ENCODE measurements at places on chromosomes 7 and 10.

DNA sequence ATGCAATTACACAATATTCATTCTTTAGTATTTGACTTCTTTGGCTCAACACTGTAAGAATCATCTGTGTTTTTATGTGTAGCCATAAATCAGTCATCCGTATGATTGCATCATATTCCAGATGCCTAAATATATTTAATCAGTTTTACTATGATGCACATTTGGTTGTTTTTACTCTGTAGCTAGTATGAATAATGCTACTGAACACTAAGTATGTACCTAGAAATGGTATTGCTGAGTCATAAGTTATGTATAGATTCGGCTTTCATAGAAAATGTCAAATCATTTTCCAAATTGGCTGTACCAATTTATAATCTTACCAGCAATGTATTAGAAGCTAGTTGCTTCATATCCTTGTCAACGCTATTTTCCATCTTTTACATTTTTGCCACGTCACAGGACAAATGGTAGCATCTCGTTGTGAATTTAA, 197.3 kb upstream of the PLXNA4 start:
- peak; percentile 64 for DNase-seq

GRCh38 chr10:113454341-113455061, 98.4 kb upstream of the HABP2 start:
- peak; percentile 25 for DNase-seq

DNA sequence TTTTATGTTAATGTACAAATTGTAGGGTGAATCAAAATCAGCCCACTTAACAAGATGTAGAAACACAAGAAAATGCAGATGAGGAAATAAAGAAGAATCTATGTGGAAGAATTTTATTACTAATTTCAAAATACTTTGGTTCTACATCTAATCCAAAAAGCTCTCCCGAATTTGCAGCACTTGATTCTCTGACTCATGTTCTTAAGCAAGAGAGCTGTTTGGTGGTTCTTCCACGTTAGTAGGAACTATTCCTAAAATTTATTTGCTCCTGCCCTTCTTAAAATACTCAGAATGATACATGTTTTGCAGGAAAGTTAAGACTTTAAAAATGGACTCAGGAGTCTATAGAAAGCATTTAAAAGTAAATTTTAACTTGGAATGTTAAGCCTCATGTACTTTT, 91.8 kb downstream of the ZMYND11 start:
- DNase-seq: no peak

DNA sequence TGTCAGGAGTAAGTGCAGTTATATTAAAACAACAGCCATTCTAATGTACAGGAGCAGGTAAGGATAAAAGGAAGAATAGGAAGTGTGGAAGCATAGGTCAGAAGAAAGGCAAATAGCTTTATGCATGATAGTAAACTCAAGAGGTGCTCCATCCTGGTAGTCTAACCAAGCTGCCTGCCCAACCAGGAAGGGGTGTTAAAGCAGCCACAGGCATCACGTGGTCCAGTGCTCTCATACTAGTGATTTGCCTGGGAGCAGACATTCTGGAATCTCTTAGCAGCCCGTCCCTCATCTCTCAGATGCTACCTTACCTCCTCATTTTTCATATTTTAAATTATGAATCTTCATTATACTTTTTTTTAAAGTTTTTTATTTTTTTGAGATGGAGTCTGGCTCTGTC, 18.5 kb downstream of the ABRAXAS2 start:
- no peak for DNase-seq
